ENCODE measurements at places on chromosomes 11 and 22.

DNA sequence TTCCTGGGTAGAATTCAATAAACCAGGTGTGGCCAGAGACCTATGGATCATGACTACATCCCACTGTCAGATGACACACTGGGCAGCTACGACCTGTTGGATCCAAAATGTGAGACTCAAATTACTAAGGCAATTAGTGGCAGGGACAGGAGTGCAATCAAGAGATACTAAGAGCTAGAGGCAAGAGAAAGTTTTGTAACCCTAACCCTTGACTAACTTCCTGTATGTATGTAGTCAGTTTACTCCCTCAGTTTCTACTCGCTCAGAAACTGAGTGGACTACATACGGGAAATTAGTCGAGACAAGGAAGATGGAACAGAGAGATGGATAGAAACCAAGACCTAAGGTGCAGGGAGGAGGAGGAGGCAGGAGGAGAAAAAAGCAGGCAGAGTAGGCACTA, 2.7 kb downstream of the CYB5R2 start:
- DNase-seq = no peak

- no peak for DNase-seq
Observed at GRCh38 chr11:134988495-134988894, 576.5 kb upstream of the B3GAT1 start.

DNA sequence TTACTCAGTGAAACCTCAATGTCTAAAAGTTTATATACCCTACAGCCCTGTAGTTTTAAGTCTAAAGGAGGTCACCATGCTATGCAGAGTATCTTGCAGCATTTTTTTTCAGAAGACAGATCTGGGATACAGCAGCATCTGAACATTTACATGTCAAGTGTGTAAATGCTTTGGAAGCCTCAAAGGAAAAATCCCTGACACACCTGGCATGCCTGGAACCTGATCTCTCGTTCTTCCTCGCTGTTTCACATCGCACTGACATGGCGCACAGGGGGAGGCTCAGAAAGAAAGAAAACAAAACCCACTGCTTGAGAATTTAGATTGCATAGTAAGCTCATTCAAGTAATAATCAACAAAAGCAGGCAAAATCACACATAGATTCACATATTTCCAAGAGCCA, 31.0 kb downstream of the PAX6 start:
- DNase-seq = no peak

GRCh38 chr11:10514202-10514601, 26.8 kb downstream of the RNF141 start:
- DNase-seq = no peak

DNA sequence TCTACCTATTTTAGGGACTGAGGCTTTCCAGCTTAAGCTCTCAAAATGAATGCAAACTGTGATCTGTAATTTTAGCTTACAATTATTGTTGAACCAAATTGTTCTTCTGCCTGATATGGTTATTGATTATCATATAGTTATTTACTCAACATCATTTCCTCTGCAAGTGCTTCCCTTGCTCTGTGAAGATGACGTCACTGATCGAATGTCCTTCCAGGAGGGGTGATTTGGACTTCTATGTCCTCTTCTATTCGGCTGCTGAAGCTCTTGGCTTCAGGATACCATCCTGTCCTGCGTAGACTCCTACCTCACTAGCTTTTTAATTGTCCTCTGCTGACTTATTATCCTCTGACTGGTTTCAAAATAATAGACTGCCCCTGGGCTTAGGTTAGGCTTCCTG, 137.4 kb upstream of the LARGE1 start:
- no peak for DNase-seq

GRCh38 chr11:128911701-128912100, 20.5 kb downstream of the KCNJ5 start:
- no peak for DNase-seq

- DNase-seq = no peak
Observed at GRCh38 chr11:130471731-130472433, 23.4 kb downstream of the ADAMTS15 start.

DNA sequence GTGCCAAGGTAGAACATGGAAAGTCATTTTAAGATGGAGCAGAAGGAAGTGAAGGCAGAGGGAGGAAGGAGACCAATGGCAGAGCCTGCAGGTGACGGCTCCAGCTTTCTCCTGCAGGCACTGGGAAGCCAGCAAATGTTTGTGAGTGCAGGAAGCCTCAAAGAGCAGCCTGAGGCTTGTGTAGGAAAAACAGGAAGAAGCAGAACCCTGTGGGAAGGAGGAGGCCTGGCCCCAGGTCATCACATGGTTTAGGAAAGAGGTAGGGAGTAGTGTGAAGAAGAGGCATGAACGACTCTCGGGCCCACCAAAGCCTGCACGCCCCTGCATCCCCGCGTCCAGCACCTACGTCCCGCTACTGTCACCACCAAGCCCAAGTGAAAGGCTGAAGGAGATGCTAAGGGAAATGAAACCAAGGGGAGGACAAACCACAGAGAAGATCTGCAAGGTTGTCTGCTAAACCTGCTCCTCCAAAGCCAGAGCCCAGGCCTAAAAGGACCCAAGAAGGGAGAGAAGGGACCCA, 151.5 kb downstream of the CHST1 start:
- DNase-seq = no peak

- DNase-seq = no peak
Observed at GRCh38 chr11:316031-316701, 2.3 kb downstream of the IFITM1 start.

DNA sequence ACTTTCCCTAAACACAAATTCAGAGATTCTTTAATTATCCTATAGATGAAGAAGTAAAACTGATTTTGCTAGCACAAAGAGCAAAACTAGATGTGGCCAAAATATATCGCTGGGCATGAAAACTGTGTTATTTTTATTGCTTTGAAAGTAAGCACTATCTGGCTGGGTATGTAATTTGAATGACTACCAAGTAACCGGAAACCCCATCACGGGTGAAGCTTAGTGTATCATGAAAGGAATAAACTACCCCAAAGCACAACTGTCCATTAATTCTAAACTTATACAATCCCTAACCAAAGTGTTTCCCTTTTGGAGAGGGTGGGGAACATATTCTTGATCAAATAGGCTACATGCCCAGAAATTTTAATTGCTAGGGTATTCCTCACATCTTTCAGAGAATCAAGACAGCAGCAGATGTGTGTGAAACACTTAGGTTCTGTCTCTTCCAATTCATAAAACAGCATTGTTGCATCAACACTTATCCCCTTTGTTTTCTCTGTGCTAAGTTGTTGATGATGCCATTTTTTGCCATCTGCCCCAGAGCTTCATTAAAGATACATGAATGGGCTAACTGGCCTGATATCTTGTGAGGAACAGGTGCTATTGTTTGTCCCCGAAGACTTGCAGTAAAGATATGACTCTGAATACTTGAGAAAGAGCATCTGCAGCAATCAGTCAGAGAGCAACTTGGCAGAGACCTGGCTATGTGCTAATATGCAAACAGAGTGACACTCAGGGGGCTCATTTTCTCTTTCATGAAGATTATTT, 238.2 kb downstream of the SOX6 start:
- peak; percentile 86 for DNase-seq

- DNase-seq = no peak
Observed at GRCh38 chr11:116473790-116474346, 298.9 kb downstream of the BUD13 start.

DNA sequence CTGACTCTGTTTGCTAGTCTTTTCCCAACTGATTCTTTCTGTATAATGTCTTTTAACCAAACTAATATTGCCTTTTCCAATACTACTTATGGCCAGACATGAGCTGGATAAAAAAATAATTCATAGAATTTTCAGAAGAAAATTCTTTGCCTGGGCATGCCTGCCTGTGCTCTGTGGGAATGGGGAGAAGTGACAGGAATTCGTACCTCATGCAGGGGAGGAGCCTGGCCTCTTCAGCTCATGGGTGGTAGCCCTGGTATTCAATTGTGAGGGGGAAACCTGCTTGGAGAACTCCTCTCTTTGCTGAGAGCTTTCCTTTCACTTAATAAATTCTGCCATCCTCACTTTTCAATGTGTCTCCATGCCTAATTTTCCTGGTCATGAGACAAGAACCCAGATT, 928.8 kb downstream of the FAM181B start:
- no peak for DNase-seq
